Stimulated activated CD4-positive, alpha-beta T cell treated with anti-CD3 and anti-CD28 coated beads, Interleukin-1b, Interleukin-23, amount 100 ng/mL, for 4 hours (primary cell): ENCODE measurements at places on chromosomes 6 and 20.

DNA sequence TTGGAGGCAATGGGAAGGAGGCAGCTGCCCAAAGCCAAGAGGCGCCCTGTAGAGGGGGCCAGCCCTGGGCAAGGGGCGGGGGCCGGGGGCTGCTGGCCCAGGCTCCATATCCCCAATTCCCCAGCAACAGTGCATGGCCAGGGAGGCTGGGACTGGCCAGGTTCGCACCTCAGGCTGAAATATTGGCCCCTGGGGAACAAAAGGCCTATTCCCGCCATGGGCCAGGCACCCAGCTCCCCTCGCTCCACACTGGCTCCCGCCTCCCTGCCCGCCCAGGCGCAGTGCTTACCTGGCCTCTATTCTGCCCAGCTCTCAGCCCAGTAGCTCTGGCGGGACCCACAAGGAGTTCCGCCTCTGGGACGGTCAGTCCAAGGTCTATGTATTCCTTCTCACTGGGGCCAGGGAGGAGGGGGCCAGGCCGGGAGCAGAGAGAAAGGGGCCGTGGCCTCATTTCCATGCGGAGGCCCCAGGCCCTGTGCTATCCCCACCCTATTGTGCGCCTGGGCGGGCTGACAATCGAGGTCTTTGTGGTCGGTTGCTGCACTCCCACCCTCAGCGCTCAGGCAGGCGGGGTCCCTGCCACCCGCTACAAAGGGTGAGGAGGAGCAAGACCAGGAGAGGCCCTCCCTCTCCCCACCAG is 42.3 kb downstream of the YTHDF1 start:
- no peak for DNase-seq

- DNase-seq: no peak
Observed at GRCh38 chr20:49034070-49034732, 11.9 kb upstream of the CSE1L start.

DNA sequence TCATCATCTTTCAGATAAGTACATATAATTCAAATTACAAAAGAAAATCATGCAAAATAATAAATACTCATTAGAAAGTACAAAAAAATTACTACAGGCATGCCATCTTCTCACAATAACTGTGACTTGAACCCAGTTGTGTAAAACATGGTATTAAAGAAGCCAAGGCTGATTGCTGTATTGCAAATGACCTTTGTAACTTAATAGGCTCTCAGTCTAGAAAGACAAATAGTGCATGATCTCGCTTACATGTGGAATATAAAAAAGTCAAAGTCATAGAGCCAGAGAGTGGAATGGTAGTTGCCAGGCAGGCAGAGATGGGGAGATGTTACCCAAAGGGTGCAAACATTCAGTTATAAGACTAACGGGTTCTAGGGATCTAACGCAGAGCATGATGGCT is 626.1 kb downstream of the COL12A1 start:
- no peak for DNase-seq

DNA sequence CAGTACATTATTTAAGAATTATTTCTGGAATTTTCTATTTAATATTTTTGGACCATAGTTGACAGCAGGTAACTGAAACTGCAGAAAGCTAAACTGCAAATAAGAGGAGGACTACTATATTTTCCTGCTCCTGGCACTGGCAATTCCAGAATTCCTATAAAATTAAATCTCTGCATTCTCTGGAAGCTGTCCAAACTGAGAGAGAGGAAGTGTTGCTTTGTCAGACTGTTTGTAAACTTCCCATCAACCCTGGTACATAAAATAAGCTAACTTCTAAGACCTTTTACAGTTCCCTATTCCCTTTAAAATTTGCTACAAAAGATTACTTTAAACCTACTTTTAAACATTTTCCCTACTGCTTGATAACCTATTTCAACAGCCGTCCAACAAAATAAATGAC is 196.1 kb upstream of the RUNX2 start:
- DNase-seq: no peak

DNA sequence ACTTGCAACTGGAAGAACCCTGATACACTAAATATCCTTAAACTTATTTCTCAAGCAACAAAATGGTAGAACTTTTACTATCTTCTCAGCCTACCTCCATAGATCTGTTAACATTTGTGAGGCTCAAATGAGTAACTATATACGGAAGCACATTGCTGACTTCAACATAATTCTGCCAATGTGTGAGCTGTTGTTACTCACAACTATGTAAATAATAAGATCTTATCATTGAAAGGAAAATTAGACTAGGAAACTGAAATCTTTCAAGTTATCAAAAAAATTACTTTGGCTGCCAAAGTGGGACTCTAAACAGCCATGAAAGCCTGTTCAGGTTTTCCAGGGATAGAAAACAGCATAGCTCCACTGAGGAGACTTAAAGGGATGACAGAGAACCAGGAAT is 40.2 kb upstream of the TASP1 start:
- DNase-seq: no peak

- DNase-seq: no peak
Observed at GRCh38 chr20:21174516-21175239, 48.8 kb downstream of the KIZ start.

DNA sequence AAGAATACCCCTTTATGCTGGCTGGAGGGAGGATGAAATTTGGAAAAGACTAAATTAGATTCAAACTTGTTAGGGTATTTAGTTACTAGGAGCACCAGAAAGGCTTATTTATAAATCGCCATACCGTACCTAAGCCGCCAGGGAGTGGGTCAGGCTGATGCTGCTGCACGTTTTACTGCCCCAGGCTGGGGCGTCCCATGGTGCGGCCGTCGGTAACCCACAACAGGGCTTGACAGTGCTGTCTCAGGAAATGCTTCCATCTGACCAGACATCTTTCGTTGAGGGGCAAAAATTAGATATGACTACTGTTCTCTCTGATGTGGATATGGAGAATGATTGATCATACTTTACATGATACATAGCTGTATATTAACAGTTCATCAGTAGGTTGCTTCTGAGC is 52.9 kb downstream of the ARID1B start:
- DNase-seq: no peak

DNA sequence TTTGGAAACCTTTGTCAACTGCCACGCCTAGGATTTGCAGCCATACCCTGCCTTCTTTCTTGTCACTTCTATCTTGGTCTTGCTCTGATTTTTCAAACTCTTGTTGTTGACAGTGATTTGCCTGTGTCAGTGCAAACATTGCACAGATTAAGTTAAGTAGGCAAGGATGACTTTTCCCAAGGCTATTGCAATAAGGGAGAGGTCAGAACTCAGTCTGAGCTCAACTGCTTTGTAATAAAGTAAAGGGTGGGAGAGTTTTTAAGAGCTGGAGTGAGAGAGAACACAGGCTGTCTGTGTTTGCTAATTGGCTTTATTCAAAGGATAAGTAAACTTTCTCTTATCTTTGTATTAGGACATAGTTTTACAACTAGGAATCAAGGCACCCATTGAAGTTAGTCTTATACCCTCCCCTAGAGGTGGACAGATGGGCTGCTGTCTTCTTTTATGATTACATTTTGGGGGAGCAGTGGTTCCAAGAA is 448.6 kb downstream of the PHF3 start:
- no peak for DNase-seq

- DNase-seq: no peak
Observed at GRCh38 chr6:43579171-43579570, 3.2 kb downstream of the POLH start.

GRCh38 chr6:190596-191395 is 101.5 kb upstream of the DUSP22 start:
- DNase-seq: no peak

DNA sequence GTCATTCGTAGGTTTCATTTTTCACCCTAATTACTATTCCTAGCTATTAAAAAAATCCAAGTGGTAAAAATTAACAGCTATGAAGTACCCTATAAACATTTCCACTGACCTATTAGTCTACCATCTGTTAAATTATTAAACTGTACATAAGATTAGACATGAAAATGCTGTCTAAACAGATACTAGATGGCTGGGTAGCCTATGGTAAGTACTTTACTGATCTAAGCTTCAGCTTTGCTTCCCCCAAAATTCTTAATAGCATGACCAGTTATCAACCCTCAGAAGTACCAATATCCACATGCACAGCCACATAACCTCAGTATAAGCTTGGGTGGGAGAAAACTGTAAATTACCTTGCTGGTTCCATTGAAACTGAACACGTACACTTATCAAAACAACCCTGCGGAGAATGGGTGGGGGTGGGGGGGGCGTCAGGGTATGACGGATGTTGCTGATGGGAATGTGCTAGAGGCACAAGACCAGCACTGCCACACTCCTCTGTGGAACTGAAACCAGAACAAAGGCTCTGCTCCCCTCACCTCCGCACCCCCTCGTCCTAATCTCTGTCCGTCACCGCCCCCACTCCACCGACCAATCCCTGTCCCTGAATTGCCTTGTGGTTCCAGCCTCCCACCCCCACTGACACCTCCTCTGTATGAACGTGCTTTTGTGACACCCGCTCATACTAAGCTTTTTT is 45.3 kb downstream of the B4GALT5 start:
- DNase-seq: peak; percentile 39

DNA sequence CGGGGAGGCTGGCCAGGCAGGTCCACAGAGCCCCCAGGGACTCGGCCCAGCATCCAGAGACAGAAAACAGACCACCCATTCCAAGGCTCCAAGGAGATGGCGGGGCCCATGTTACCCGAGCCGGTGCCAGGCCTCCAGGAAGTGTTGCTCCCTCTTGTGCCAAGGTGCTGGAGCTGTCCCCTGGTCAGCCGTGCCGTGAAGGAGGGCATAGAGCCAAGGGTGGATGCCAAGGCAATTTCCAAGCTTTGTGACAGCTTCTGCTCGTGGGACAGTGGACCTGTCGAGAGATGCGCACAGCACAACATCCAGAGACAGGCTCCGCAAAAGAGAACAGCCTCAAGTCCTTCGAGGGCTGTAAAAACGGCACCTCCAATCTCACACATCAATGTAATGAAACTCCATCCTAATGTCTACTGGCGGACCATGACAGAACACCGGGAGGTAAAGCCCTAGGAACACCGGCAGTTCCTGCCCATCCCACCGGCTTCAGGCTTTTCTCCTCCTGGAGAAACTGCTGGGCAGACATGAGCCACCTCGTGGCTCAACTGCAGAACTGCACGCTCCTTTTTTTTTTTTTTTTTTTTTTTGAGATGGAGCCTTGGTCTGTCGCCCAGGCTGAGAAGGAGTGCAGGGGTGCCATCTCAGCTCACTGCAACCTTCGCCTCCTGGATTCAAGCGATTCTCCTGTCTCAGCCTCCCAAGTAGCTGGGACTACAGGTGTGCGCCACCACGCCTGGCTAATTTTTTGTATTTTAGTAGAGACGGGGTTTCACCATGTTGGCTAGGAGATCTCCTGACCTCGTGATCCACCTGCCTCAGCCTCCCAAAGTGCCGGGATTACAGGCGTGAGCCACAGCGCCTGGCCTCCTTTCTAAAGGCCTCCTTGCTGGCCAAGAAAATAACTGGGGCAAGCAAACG is 30.9 kb upstream of the AVP start:
- DNase-seq: no peak

DNA sequence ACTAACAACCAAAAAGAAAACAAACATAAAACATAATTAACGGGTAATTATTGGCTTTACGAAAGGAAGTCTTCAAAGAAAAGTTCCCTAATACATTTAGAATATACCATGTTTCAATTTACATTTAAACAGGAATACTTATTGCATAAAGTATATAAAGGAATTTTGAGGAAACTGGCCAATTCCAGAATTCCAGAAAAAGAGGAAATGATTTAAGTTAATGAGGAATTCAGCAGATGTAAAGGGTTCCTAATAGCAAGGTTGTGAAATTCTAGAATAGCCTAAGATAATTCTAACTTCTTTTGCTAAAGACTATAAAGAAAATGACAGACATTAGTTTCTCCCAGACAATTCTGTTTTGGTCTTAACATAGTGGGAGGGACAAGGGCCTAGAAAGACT is 35.0 kb downstream of the DTNBP1 start:
- no peak for DNase-seq

DNA sequence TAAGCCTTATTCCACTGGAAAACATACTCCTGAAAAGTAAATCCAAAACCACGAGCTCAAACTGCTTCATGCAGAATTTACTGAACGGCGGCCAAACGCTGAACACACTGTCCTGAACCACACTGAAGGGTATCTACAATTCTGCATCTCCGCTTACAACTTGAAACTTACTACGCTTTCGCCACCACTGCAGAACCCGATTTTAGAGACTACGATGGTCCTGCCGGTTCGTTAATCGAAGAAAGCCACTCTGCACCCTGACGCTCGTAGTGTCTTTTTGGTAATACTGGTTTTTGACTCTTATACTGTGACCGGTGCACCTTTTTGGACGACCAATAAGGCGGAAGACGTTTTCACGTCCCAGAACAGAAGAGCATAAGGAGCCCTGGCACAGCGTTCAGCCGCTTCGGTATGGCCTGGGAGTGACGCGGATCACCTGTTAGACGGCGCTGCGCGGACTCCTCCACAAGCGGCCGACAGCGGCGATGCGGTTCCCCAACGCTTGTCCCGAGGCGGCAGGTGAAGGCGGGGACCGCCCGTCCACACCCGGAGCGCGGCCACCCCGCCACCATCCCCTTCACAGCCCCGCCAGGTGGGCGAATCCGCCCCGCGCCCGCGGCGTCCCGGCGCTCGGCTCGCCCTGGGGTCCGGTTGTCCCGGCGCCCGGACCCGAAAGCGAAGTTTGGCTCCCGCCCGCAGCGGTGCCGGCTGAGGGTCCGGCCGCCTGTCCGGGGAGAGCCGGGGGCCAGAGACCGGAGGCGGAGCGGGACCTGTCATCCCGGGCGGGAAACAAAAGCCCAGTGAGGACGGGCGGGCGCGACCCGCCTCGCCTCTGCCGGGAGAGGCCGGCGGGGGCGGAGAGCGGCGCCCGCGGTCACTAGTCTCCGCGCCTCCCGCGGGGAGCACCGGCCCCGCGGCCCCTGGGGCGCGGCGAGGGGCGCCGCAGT is 784 bp downstream of the FKBP5 start:
- DNase-seq: peak; percentile 38

GRCh38 chr6:141956046-141956761 is 176.5 kb upstream of the GJE1 start:
- DNase-seq: no peak

DNA sequence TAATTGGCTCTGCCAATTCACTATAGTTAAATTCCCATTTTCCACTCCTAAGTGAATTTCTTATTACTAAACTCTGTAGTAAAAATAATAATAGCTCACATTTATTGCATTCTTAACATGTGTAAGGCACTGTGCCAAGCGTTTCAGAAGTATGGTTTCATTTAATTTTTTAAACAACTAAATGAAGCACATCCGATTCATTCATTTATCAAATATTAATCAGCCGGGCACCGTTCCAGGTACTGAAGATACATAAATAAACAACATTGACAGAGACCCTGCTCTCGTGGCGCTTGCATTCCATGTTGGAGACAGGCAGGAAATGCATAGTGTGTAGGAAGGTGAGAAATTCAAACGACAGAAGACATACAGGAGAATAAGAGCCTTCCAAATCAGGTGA is 423.2 kb upstream of the JARID2 start:
- no peak for DNase-seq

DNA sequence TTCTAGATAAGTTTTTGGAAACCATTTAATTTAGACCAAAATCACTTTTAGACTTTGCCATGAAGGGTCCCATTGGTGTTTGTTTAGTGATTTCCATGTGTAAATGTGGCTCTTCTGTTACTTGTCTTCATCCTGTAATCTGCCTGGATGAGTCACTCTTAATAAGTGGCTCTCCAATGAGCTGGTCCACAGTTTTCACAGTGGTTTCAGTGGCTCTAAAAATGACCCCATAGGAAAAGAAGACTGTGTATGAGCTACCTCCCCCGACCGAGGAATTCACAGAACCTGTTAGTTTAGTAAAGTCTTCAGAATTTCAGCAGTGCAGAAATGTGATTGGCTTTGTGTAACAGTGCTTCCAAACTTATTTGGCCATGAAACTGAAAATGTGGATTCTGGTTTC is 492.0 kb upstream of the MARCKS start:
- DNase-seq: no peak

GRCh38 chr6:159978291-159979135 is 9.6 kb downstream of the IGF2R start:
- no peak for DNase-seq
